ENCODE measurements at places on chromosomes 6 and 20.

DNA sequence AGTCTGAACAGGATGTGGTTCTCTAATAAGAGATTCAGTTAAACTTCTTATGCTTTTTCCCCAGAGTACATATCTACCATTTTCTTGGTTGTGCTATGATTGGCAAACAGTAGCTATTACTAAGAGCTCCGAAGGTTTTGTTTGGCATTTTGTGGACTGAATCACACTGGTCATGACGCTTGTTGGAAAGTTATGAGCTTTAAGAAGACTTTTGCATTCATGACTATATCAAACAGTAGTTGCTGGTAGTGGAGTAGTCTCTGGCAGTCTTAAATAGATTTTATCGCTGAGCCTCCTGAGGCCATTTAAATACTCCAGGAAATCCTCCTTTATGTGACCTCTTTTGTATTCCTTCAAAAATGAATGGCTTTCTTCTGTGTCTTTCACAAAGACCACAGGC, 40.8 kb downstream of the CCDC170 start:
- DNase-seq = no peak

DNA sequence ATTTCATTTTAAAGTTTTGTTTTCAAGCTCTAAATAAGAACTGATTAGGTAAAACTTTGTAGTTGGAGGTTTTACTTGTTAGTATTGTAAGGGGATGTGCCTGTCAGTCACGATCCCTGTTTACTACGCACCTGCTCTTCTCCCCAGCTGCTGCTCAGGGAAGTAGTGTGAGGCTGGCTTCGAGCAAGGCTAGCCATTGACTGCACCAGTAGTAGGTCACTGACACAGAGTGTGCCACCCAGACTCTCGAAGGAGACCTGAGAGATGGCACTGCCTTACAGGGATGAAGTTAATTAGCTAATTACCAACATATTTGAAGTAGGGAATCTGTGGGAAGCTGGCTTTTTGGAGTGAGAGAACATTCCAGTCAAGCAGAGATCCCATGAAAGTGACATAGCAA, 89.2 kb downstream of the DNAH8 start:
- DNase-seq = no peak

DNA sequence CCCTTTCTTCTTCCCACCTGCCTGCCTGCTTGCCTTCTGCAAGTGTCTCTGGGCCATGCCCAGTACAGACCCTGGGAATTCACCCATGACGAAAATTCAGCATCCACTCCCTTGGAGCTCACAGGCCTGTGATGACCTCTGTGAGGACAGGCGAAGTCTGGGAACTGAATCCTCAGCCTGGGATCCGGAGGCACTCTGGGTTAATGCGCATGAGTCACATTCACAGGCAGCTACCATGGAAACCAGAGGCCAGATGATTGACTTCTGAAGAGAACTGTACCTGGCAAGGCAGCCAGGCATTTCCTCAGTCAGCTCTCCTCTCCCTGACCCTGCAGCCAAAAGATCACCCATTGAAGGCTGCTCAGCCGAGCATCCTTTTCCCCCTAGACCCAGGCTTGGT, 41.0 kb downstream of the SLC9A8 start:
- peak; percentile 92 for DNase-seq

DNA sequence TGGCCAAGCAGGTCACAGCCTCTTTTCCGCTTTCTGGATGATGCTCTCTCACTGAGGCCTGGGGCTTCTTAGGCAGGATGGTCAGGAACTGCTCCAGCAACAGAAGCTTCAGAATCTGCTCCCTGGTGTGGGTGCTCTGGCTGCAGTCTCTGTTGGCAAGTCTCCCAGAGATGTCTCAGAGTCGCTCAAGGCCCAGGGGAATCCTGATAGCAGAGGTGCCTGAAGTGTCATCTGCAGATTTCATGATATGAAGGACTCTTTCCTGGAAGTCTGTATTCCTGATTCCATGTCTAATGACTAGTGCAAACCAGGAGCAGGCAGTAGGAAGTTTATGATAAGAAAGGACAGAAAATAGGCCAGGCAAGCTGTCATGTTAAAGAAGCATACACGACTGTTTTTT, 20.3 kb downstream of the ZSCAN31 start:
- no peak for DNase-seq

All from retinal pigment epithelial cell (primary cell).